ENCODE measurements at places on chromosomes 11 and 22.
A peak's percentile ranks its signal among the peaks of the same experiment; 100 is the strongest.

GRCh38 chr11:104422324-104422944, 258.5 kb upstream of the PDGFD start:
- no peak for DNase-seq

GRCh38 chr11:19071255-19071654, 10.7 kb upstream of the MRGPRX2 start:
- DNase-seq, result peak; percentile 40

- no peak for DNase-seq
Observed at GRCh38 chr11:39190751-39191150, 2268.7 kb downstream of the LRRC4C start.

GRCh38 chr11:70755410-70756158, 357.3 kb downstream of the CTTN start:
- DNase-seq, result peak; percentile 35

GRCh38 chr11:34446386-34446785, 7.7 kb downstream of the CAT start:
- no peak for DNase-seq

GRCh38 chr11:131005829-131006228, 89.5 kb upstream of the SNX19 start:
- DNase-seq, result no peak

GRCh38 chr11:113579292-113579940, 104.2 kb upstream of the DRD2 start:
- no peak for DNase-seq

GRCh38 chr11:77146261-77147035, 18.4 kb downstream of the MYO7A start:
- no peak for DNase-seq

DNA sequence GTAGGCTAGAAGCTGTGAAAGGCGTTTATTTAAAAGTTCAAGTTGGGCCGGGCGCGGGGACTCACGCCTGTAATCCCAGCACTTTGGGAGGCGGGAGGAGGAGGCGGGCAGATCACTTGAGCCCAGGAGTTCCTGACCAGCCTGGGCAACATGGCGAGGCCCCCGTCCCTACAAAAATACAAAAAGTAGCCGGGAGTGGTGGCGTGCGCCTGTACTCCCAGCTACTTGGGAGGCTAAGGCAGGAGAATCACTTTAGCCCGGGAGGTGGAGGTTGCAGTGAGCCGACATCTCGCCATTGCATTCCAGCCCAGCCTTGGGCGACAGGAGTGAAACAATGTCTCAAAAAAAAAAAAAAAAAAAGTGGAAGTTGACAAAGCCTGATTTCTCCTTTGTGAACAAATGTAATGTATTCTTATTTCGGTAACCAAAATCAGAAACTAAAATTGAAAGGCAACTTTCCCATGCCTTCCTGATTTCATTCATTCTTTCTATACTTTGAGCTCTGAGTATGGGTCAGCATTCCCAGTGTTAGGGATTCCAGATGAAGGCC, 825 bp downstream of the PTPMT1 start:
- DNase-seq, result no peak

- DNase-seq, result no peak
Observed at GRCh38 chr11:82403640-82404305, 329.9 kb downstream of the FAM181B start.

GRCh38 chr11:77046060-77046501, 11.9 kb downstream of the B3GNT6 start:
- peak; percentile 51 for DNase-seq

GRCh38 chr11:100716838-100717237, 29.8 kb downstream of the ARHGAP42 start:
- no peak for DNase-seq

GRCh38 chr22:44661070-44661469, 40.9 kb upstream of the PRR5 start:
- no peak for DNase-seq

DNA sequence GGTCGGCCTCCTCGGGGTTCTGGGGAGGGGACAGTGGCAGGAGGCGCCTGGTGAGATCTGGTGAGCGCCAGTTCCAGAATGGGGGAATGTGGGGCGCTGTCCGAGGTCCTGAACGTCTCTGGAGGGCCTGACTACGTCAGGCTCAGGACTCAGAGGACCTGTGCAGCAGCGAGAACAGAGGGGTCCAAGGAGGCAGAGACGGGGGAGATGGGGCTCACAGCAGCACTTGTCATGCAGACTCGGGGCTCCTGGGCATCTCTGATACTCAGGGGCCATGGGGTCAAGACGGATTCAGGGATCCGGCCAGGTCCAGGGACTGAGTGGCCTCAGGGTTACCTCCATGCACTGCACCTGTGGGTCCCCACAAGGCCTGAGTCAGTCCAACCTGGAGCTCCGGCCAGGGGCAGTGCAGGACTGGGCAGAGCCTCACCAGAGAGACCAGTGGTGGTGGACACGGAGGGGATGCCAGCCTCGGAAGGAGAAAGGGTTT, 92.2 kb downstream of the BRD1 start:
- DNase-seq, result no peak

GRCh38 chr11:111450480-111451320, 61.5 kb downstream of the BTG4 start:
- DNase-seq, result no peak

GRCh38 chr11:35615921-35616900, 2.0 kb upstream of the FJX1 start:
- no peak for DNase-seq

- no peak for DNase-seq
Observed at GRCh38 chr22:45262931-45263462, 21.8 kb upstream of the UPK3A start.

DNA sequence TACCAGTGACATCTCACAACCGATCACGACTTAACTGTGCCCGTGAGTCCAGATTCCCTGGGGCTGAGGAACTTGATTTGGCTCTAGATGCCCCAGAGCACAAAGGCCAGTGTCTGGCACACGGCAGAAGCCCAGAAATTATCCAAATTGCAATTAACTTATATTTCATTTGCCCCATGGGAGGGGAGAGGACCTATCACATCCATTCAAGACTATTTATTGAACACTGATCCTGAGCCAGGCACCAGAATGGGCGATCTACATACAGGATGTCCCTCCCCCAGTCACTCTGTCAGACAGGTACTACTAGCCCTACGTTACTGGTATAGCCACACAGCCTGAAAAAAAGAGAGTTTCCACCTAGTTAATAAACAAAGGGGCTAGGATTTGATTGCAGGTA, 5.1 kb downstream of the DNAL4 start:
- no peak for DNase-seq

GRCh38 chr11:78870655-78871054, 296.0 kb upstream of the NARS2 start:
- DNase-seq, result no peak

DNA sequence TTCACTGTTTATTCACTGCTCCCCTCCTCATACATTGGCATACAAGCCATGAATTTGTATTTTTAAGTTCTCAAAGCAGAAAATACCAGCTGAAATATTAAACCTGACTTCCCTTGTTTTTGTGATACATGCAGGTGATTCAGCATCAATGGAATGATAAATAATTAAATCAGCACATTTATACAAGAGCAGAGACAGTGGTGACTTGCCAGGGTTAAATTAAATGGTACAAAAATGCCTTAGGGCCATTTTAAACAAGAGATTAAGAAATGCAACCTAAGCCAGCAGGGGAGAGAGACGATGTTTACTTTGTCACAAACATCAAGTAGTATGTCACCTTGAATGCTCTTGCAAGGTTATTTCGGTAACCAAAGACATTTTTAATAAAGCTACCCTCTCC, 95.9 kb upstream of the DDI1 start:
- no peak for DNase-seq

- DNase-seq, result peak; percentile 87
Observed at GRCh38 chr22:50200461-50201190, at the start of gene SELENOO. TSS of gene SELENOO (plus strand) at chr22:50201011. CDS start at chr22:50201037, 26 bp downstream.

GRCh38 chr11:11113626-11114025, 239.4 kb downstream of the CSNK2A3 start:
- no peak for DNase-seq

- no peak for DNase-seq
Observed at GRCh38 chr11:22474616-22475015, 136.4 kb downstream of the SLC17A6 start.

GRCh38 chr11:78212586-78213371, 24.1 kb downstream of the USP35 start:
- no peak for DNase-seq

- no peak for DNase-seq
Observed at GRCh38 chr11:3359092-3359824, 19.7 kb downstream of the ZNF195 start.

DNA sequence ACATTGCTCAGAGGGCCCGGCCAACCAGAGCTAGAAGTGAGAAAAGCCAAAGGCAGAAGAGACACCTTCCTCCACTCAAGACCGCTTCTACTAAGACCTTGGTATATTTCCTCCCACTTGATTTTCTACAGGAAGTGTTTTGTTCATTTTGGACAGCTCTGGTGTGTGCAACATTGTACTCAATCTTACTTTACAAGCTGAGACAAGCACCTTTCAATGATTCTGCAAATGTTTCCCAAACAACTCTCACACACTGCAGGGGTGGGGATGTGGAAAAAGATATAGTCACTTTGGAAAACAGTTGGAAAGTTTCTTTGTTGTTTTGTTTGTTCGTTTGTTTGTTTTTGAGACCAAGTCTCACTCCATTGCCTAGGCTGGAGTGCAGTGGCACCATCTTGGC, 15.7 kb downstream of the MYO18B start:
- DNase-seq, result no peak

DNA sequence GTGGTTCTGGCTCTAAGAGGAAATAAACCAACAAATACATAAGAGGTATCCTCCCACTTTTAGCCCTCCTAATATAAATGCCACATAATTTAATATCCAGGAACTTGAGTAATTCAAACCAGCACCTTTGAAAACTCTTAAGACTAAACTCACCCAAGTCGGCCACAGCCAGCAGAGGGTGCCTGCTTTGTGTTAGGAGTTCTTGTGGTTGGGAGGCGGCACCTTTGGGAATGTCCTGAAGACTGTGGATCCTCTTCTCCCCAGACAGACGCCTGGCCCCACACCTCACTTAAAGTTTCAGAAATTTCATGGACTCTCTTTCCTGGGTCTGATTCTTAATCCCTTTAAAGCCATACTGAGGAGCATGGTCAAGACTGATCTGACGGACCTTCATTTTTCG, 169.0 kb downstream of the TBC1D22A start:
- no peak for DNase-seq

GRCh38 chr11:125211948-125212340, 47.4 kb downstream of the PKNOX2 start:
- no peak for DNase-seq

- no peak for DNase-seq
Observed at GRCh38 chr11:45593992-45594391, 71.4 kb downstream of the CHST1 start.

- DNase-seq, result peak; percentile 69
Observed at GRCh38 chr11:58577555-58578135, 1.2 kb upstream of the ZFP91 start.

DNA sequence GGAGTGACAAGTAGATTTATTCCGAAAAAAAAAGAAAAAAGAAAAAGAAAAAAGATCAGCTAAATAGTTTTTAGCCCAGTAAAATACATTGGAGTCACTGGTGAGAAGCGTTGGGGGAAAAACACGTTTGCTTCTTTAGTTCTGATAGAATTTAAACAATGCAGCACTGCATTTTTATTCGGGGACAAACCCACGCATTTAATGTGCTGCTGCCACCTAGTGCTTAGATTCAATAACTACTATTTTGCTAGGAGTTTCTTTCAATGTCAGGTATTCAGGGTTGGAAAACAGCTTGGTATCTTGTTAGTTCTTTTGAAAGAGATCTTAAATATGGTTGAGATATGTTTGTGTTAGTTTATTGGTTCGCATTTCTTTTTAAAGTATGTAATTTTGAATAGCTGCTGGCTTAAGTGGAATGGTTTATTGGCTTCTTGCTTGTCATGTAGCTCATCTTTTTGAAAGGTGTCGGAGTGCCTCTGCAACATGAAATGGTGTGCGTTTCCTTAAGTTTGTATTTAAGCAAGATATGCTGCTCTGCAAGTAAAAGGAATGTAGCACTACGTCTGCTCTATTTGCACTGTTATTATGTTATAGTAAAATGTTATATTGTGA, 41.9 kb downstream of the SVIP start:
- DNase-seq, result peak; percentile 8

DNA sequence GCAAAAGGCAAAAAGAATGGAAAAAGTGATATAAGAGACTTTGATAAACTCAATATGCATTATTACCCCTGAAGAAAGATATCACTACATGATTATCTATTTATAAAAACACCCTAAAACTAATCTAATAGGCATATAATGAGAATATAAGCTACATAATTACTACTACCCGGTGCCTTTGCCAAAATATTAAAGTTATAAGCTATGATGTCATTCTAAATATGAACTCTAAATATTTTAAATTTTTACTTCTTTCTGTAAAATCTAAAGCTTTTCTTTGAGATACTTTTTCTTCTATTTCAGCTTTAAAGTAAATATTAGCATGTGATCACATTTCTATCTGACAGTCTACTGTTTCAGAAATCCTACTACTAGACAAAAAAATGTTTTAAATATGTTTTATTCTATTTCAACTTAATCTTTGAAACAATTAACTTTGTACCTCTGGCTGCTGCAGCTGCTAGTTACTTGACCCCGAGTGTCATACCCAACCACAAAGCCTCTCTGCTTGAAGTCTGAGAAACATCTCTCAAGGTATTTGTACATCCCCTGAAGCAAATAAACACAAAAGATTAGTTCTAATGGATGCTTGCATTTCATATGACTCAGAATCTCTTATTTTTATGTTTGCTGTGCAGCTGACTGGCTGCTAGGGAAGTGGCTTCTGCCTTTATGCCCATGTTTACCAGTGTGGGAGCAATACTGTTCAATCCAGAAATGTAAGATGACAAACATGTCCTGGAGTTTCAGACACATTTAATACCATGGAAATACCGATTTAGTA, 26.8 kb downstream of the PGM2L1 start:
- DNase-seq, result no peak

GRCh38 chr22:39444247-39444800, 12.5 kb upstream of the MGAT3 start:
- DNase-seq, result no peak

DNA sequence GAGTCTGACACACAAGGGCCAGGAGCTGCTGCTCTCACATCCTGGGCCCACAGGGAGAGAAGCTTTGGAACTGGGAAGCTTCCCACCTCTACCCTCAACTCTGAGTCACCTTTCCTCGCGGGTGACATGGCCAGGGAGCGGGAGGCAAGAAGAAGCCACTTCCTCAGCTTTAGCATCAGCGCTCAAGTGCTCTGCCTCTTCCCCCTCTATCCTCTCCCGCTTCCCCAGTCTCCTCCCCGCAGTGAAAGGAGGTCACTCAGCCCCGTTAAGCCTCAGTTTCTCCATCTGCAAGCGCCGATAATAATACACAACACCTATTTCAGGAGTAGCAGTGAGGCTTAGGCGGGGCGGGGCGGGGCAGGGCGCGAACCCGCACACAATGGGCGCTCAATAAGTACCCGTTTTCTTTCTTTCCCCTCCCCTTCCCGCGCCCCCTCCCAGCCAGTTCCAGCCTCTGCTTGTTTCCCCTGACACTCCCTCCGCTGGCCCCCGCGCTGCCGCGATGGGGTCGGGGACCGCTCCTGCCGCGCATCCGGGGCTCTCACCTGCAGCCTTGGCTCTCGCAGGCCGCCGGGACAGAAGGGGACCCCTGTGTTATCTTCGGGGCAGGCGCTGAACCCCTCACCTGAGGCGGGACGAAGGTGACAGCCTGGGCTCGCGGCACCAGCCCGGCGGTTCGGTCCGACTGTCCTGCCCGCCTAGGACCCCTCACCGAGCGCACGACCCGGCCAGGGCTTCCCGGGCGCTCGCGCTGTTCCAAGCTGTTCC, 892 bp downstream of the GDPD5 start:
- DNase-seq, result peak; percentile 17

- DNase-seq, result no peak
Observed at GRCh38 chr22:22201930-22202343, 42.6 kb upstream of the VPREB1 start.

Data from activated CD4-positive, alpha-beta T cell treated with anti-CD3 and anti-CD28 coated beads, Interleukin-2, amount 50 U/mL, for 4 hours (primary cell).